HTR-8/SVneo (cell line): ENCODE measurements at places on chromosomes 11 and 22.

DNA sequence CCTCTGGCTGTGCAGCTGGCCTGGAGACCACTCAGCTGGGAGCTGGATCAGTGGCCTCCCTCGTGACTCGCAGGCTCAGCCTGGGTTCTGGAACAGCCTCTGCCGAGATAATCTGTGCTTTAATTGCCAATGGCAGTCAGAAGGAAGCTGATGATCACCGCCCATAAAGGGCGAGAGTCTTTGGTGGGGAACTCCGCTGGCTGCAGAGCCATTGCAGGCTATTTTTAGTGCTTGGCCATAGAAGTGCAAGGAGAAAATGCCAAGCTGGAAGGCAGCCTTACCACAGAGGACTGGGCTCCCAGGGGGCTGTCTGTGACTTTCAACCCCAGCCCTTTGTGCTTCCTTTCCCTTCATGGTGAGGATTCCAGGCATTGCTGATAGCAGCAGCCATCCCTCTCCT lies 62.2 kb upstream of the TENM4 start:
- no peak for DNase-seq

- no peak for DNase-seq
Measured at GRCh38 chr11:13227676-13228255, 49.8 kb upstream of the BMAL1 start.

GRCh38 chr11:79054636-79055035 lies 386.2 kb downstream of the TENM4 start:
- no peak for DNase-seq

DNA sequence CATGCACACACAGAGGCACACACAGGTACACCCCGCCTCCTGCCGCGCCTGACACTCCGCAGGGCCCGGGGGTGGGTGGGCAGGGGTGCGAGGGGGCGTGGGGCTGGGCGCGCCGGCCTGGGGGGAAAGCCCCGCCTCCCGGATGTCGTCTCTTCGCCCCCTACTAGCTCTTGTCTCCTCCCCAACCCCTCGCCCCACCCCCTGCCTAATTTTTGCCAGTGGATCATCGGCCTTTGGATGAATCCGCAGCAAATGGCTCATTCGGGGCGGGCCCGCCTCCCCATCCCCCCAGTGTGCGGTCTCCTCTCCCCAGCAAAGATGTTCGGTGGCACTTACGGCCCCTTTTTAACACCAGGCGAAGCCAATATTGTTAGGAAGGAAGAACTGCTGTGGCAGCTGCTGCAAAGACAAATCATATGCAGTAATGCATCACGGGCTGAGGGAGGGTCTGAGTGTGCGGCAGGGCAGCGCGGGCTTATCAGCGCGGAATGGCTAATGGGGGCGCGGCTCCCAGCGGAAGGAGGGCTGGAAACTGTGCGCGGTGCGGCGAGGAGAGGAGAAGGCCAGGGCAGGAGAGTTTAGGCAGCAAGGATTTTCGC lies 13.4 kb upstream of the NECTIN1 start:
- DNase-seq: no peak

- DNase-seq: no peak
Measured at GRCh38 chr11:105780781-105781525, 171.1 kb downstream of the GRIA4 start.

GRCh38 chr22:46965555-46966494 lies 203.4 kb downstream of the TBC1D22A start:
- no peak for DNase-seq

DNA sequence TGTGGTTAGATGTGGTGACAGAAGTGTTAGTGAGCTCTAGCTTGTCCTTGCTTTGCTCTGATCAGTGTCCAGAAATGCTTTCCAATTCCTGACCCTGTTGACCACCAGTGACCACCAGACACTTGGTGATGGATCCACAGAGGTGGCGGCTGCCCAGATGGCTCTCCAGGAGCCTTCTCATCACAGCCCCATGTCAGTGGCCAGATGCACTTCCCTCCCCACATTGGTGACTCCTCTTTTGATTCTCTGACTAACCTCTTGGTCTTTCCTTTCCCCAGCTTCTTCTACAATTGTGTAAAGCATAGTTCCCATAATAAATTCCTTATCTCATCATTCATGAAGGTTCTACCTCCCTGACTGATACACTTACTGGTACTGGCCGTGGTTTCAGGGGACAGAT lies 40.1 kb upstream of the CXCR5 start:
- DNase-seq: no peak

- DNase-seq: peak; percentile 33
Measured at GRCh38 chr11:126716456-126717083, 284.0 kb downstream of the KIRREL3 start.

DNA sequence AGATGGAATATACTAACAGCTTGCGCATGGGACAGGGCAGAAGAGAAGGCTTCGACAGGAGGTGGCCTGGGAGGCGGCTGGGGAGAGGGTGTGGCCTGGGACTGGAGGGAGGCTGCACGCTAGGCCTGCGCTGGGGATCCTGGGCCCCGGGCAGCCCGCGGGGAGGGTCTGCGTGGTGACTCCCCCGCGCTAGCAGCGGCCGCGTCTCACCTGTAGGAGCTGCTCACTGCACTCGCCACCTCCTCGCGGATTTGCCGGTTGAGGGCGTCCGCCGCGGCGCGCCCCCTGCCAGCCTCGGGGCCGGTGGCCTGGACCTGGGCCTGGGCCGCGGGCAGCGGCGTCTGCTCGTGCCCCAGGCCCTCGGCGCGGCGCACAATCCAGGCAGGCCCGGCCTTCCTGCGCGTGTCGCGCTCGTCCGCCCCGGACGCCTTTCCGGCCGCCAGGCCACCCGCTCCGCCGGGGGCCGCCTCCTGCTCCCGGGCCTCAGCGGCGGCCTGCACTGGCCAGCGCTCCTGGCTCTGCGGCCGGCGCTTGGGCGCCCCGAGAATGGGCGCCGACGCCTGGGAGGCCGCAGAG lies 1.5 kb downstream of the MAP6 start:
- DNase-seq: peak; percentile 56

- DNase-seq: no peak
Measured at GRCh38 chr22:19480789-19481188, 1.1 kb downstream of the CDC45 start.

- no peak for DNase-seq
Measured at GRCh38 chr11:61460474-61460881, 30.6 kb downstream of the SDHAF2 start.

- DNase-seq: no peak
Measured at GRCh38 chr22:49244466-49245420, 582.9 kb downstream of the BRD1 start.

GRCh38 chr11:29527391-29527936 lies 489.4 kb downstream of the KCNA4 start:
- no peak for DNase-seq

GRCh38 chr22:37139762-37140161 lies 10.0 kb downstream of the IL2RB start:
- DNase-seq: no peak

DNA sequence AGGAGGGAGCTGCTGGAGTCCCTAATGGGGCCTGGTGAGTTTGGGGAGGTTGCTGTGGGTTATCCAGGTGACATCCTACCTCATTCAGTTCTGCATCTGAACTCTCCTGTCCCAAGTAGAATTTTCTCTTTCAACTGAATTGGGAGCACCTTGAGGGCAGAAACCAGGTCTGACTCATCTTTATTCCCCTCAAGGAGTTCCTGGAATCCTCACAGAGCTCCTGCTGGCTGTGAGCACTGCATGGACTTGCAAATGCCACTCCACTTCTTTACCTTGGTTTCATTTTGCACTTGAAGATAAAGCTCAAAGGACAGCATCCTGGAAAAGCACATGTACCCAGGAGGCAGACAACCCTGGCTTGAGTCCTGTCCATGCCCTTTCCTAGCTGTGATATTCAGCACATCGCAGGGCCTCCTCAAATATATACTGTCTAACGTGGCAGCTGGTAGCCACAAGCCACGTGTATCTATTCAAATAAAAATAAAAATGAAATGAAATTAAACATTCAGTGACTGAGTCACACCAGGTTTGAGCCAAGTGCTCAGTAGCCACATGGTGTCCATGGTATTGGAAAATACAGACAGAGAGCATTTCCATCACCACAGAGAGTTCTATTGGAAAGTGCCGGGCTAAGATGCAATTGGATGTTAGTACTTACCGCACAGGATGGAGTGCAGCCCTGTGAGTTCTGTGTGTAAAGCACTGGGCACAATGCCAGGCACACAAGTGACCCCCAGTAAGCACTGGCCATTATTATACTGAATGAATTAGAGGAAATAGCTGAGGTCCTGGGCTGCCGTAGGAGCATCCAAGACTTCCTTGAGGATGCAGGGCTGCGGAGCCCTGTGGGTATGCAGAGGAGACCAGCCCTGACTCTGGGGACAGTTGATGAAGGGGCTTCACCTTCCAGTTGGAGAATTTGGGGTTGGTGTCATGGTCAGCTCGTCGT lies 149.0 kb downstream of the PKNOX2 start:
- DNase-seq: no peak

- no peak for DNase-seq
Measured at GRCh38 chr22:22519591-22519990, 479 bp downstream of the ZNF280A start.

GRCh38 chr22:27397954-27398342 lies 403.6 kb downstream of the MN1 start:
- no peak for DNase-seq

DNA sequence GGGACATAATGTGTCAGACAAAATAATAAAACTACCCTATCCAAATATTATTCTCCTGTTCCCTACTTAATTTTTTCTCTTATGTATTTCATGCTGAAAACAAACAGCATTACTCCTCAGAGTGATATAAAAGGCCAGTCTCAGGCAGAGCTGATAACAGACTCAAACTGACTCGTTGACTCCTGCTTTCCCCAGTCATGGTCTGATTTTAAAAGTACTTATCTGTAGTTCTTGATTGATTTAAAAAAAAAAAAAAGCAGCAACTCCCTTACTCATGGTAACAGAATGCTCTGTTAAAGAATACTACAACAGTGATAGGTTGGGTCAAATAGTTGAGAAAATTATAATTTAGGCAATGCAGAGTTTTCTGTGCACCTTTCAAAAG lies 90.3 kb upstream of the BARX2 start:
- DNase-seq: no peak

GRCh38 chr22:36727110-36727509 lies 23.6 kb upstream of the CACNG2 start:
- no peak for DNase-seq

DNA sequence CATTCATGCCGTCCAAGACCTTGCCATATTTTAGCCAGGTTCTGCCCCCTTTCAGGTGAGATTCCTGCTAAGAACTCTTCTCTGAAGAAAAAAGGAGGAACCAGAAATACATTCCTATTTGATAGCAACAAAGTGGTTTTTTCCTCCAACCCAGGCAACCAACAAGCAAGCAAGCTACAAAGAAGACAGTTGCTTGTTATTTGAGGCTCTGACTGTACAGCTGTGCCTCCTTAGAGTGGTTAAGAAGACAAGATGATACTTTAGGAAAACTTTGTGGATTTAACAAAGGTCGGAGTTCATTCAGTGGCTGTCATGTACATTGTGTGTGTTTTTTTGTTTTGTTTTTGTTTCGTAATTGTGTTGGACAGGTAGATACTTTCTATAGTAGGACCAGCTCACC lies 21.7 kb downstream of the TEAD1 start:
- no peak for DNase-seq

DNA sequence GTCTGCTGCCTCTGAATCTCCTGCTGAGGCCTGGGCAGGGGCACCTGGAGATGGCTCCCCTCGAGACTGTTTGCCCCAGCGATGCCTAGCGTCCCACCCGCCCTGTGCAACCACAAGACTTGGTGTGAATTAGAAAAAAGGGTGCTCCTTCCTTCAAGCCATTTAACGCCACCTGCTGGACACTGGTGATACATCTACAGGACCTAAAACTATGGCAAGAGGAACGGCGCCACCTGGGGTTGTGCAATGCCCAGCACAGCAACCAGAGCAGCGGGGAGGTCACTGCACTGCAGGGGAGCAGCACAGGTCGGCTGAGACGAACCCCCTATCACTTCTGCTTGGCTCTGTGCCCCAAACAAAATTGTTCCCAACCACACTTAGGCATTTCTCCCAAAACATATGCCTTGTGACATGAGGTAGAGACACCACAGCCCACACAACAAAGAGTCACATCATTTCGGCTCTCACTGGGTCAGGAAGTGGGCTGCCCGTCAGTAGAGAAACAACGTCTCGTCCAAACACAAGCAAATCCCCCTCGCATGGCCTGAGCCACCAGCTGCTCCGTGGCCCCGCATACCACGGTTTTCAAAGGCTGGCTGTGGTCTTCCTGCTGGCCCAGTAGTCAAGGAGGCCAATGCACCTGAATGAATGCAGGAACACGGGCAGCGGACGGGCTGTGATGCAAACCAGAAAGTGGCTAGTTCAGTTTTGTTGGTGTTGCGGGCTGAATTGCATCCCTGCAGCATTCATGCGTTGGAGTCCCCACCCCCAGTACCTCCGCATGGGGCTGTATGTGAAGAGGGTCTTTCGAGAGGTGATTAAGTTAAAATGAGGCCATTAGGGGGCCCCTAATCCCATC lies 171.9 kb downstream of the SHANK2 start:
- DNase-seq: peak; percentile 68

- no peak for DNase-seq
Measured at GRCh38 chr11:26247340-26247739, 84.6 kb upstream of the ANO3 start.

- no peak for DNase-seq
Measured at GRCh38 chr11:102318469-102318868, 1.2 kb downstream of the BIRC3 start.

DNA sequence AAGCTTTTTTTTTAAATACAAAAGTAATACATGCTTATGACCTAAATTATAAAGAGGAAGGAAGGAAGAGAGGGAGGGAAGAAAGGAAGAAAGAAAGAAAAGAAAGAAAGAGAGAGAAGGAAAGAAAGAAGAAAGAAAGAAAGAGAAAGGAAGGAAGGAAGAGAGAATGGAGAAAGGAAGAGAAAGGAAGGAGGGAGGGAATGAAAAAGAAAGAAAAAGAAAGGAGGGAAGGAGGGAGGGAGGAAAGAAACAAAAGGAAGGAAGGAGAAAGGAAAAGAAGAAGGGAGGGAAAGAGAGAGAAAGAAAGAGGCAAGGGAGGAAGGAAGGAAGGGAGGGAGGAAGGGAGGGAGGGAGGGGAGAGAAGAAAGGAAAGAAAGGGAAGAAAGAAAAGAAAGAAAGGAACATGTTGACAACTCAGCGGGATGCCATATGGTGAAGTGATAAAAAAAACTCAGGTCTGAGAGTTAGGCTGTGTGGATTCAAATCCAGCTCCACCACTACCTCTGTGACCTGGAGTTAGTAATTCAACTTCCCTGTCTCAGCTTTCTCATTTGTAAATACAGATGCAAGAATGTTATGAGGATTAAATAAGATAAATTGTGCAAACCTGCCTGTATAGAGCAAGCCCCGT lies 9.6 kb upstream of the EED start:
- no peak for DNase-seq

DNA sequence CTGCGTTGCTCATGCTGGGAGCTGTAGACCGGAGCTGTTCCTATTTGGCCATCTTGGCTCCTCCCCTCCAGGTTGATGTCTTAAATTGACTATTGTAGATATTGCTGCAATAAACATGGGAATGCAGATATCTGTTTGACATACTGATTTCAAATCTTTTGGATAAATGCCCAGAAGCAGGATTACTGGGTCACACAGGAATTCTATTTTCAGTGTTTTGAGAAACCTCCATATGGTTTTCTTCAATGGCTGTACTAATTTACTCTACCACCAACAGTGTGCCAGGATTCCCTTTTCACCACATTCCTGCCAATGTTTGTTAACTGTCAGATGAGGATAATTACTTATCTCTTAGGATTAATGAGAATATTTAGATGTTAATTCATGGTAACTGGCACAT lies 467.0 kb downstream of the LUZP2 start:
- no peak for DNase-seq

GRCh38 chr11:116130122-116130521 lies 625.9 kb upstream of the CADM1 start:
- no peak for DNase-seq

- DNase-seq: peak; percentile 88
Measured at GRCh38 chr11:67504950-67505581, at the start of gene PITPNM1. Gene PITPNM1, minus strand, starts transcription at chr11:67505363. Its CDS starts 1,183 bp downstream, at chr11:67504180.
